ENCODE measurements at places on chromosomes 7 and 10.

- DNase-seq: no peak
These were observed 274.0 kb downstream of the FRMD4A start for GRCh38 chr10:14056610-14057332.

- DNase-seq: no peak
These were observed 12.1 kb downstream of the BRAT1 start for GRCh38 chr7:2542916-2543871.

GRCh38 chr7:47264021-47264651 lies 317.8 kb downstream of the TNS3 start:
- no peak for DNase-seq

GRCh38 chr10:18010050-18010449 lies 58.3 kb downstream of the SLC39A12 start:
- no peak for DNase-seq

DNA sequence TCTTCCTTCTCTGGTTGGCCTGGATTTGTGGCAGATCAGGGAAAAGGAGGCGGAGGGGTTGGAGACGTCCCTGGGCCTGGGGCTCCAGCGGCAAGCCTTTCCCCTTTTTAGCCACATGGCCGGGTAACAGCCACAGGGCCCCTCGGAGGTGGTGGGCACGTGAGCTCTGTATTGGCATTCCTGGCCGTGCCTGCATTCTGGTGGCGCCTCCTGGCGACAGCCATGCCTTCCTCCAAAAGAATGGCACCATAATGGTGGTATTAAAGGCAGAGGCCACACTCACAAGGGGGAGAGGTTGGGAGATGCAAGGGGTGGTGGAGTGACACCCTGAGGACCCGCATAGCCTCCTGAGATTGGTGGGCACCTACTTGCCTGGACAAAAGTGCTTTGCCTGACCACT lies 3.0 kb upstream of the AQP1 start:
- DNase-seq: no peak

DNA sequence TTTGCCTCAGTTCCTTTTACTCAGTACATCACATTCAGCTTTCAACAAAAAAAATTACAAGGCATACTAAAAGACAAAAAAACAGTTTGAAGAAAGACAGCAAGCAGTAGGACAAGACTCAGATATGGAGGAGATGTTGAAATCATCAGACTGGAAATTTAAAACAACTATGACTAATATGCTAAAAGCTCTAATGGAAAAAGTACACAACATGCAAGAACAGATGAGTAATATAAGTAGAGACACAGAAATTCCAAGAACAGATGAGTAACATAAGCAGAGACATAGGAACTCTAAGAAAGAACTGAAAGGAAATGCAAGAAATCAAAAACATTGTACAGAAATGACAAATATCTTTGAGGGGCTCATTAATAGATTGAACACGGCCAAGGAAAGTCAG lies 402.6 kb downstream of the NEBL start:
- DNase-seq: no peak

GRCh38 chr10:20276127-20276979 lies 460.1 kb downstream of the PLXDC2 start:
- no peak for DNase-seq

DNA sequence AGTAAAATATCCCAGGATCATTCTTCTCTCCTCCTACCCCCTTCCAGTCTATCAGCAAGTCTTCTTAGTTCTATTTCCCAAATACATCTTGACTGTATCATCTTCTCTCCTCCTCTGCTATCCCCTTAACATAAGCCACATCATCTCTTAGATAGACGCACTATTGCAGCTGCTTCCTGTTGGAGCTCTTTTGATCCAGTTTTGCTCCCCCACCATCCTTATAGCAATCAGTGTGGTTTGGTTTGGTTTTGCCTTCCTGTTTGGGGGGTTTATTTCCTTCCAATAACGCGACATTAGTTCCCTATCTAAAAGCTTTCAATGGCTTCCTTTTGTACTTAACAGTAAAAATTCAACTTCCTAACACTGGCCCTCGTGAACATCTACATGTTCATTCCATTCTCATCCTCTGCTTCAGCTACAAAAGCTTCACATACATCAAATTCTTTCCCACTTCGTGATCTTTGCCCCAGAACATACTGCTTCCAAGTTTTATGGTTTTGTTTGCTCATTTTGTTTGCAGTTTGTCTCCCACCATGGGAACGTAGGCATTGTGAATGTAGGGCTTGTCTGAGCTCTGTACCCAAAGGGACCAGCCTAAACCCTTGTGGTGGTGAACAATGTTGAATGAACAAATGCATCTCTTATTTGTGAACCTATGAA lies 33.7 kb upstream of the PLXDC2 start:
- DNase-seq: no peak

DNA sequence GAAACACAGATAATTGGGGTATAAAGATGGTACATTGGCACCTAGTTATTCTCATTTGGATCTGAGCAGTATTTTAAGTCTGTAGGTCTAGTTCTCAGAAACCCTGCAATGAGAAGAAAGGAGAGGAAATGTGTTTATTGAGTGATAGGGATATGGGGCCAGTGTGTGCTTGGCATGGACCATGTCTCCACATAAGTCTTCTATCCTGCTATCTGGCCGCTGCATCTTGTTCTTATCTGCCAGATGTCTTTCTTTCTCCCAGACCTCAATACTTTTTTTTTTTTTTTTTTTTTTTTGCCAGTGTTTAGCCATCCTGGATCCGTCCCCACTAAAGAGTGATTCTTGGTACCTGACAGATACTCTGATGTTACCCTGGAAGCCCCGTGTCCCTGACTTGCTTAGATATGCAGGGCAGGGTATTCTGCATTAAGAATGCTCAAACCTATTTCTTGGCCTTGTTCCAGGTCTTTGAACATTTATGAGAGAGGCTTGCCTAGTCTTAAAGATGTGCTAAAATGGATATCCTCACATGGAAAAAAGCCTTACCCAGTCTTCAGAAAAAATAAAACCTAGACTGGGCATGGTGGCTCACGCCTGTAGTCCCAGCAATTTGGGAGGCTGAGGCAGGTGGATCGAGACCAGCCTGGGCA lies 10.0 kb downstream of the MTURN start:
- DNase-seq: no peak

GRCh38 chr7:146948703-146949102 lies 832.1 kb downstream of the CNTNAP2 start:
- no peak for DNase-seq

GRCh38 chr7:93148727-93149126 lies 542 bp upstream of the SAMD9L start:
- no peak for DNase-seq

DNA sequence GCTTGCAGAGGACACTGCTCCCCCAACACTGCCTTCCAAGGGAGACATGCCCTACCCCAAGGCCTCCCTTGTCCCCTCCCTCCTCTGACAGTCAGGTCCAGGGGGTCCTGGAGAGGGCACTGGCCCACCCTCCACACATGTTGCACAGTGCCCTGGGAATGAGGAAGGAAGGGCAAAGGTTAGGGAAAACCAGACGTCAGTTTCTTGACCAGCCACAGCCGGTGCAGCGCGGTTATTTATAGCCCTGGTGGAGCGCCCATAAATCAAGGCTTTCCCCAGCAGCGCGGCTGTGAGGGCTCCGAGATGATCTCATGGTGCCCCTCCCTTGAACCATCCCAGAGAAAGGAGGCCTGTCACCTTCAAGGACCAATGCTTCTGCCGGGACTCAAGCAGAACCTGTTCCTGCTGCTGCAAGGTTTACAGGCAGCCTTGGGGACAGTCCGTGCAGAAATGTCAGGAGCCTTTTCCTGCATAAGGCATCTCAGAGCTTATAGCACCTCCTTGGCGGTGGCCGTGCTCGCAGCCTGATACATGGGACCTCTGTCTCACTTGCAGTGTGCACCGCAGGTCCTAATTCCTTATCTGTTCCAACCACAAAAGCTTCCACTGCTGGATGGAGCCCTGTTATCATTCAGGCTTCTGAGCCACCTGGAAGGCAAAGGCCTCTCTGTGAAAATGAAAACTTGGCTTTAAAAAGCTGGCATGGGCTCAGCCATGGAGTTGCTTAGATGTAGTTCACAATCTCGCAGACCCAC lies 127.3 kb downstream of the LHPP start:
- DNase-seq: no peak

DNA sequence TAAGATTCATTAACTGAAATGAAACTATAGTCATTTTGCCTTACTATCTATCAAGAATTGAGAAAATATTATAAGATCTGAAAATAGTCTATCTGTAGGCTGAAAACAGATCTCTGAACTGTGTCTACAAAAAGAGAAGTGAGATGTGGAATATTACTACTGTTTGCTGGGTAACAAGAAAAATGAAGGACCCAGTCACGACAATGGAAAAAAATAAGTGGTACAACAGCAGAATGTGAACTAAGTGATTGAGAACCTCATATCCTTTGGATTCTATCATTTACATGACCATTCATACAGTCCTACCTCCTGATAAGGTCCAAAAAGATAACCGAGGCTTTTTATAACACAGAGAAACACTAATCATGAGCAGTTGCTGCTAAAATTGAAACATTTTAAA lies 94.3 kb downstream of the UBE2H start:
- DNase-seq: no peak

- no peak for DNase-seq
These were observed 110.5 kb downstream of the FANK1 start for GRCh38 chr10:126006906-126007305.

DNA sequence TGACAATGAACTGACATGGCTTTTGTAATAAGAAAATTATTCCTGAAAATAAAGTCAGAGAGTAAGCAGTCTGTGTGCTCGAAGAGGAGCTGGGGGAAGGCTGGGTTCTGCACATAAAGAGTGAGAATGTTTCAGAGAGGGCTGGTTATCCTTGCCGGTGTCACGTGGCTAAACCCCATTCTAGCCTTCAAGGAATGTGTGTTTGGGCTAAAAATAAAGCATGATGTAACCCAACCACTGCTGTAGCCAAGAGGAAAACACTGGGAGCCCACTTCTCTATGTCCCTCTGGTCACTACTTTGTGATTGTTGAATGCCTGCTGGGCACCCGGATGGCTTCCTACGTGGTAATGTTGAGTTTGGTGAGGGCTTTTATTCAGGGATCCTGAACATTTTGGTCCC lies 23.5 kb downstream of the WDFY4 start:
- no peak for DNase-seq

DNA sequence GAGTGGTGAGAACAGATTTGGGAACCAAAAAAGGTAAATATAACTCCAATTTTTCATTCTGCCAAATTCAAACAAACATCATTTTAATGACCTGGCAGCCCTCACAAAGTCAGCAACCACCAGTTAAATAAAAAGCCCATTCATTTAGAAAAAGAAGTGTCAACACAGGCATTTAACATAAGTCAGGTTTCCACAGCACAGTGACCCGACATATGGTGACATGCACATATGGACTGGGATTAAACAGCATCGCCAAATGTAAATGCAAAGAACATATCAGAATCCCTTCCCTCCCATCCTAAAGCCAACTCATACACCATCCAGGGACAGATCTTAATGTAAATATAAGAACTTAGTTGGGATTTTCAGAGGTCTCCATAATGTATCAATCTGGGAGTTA lies 293.2 kb downstream of the FGFR2 start:
- DNase-seq: no peak

DNA sequence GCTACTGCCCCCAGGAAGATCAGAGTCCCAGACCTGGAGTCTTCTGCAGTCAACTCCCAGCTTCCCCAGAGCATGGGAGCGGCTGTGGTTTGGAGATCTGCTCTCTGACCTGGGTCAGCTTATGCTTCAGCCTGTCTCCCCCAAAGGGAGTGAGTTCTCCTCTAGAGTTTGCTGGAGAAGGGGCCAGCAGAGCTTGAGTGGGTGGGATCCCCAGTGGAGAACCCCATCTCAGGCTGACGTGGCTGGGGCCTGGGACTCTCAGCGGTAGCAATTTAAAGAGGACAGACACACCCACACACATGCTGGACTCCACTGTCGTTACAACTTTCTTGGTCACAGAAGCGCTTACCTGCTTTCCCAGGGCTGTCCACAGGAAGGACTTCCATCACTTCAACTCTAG lies 6.3 kb downstream of the UNC5B start:
- DNase-seq: no peak

- DNase-seq: no peak
These were observed 369.2 kb upstream of the MGMT start for GRCh38 chr10:129097776-129098330.

DNA sequence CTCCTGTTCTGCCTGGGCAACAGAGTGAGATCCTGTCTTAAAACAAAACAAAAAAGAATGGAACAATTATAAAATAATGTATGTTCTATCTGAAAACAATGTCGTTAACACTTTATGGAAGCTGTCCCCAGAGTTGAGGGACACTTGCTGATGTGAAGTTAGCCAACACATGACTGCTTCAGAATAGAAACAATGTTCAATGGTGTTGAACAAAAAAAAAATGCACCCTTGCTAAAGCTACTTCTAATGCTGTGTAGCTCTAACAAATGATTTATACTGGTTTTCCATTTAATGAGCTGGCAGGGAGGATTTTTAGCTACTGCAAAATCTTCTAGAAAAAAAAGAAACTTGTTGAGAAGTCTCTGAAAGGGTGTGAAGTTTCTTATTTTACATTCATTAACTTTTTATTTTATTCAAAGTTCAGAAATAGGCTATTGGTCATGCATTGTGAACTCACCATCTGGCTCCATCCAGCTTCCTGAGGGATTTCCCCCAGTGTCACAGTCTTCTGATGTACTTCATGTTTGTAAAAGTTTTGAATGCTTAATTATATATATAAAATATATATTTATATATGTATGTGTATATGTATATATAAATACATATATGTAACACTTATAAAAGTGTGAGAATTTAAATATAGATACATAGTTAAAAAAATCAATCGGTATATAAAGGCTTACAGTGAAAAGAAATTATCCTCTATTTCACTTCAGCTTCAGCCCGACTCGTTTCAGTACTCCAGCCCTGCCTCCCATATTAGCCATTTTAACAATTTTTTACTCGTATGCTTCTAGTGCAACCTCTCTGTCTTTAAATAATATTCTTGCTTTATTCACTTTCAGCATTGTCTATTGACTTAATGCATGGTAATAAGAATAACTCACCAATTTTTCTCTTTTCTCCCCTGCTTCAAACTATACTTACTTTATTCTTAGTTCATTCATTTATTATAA lies 35.0 kb downstream of the HDAC9 start:
- DNase-seq: no peak

DNA sequence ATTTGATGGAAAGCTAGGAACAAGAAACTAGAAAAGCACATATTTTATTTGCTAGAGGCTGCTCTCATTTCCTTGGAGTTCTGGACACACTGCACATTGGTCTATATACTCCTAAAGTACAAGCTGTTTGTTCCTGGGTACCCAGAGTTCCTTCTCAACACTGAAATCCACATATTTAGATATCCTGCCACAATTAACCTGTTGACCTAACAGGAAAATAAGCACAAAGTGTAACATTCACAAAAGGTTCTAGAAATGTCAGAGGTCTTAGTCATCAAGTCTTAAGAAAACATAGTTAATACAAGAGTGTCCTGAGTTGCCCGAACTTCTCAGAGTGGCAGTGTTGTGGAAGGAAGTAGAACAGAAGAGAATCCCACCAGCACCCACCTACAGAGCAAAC lies 115.6 kb downstream of the ELMO1 start:
- no peak for DNase-seq

Data from naive thymus-derived CD8-positive, alpha-beta T cell (primary cell).